CD14-positive monocyte (primary cell): ENCODE measurements at places on chromosomes 11 and 22.

DNA sequence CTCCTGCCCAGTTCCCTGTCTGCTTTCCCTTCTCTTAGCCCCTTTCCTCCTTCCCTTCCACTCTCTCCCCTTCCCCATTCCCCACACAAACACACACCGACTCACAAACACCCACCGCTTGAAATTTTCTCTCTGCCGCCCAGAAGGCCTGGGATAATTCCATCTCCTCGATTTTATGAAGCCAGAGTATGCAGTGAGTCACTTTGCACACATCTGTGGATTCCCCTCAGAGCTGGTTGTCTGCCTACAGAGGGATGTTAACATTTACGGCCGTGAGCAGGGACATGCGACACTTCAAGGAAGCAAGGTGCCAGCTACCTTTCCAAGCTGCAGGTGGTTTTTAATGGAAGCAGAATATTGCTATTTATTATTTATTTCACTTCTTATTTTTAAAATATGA lies 332.0 kb downstream of the TENM4 start:
- H3K27me3 ChIP-seq = no peaks in the 10 kb centered on the region
- H3K27ac ChIP-seq = no peak overlapping the region
- H3K36me3 ChIP-seq = no peaks in the 10 kb centered on the region
- no peak for DNase-seq
- no peak overlapping the region for H3K4me3 ChIP-seq

- DNase-seq = peak; percentile 25
- H3K27ac ChIP-seq = no peak overlapping the region
- no peak overlapping the region for H3K4me3 ChIP-seq
- no peaks in the 10 kb centered on the region for H3K36me3 ChIP-seq
- H3K27me3 ChIP-seq = peaks cover 13% of the 10 kb centered on the region
- H3K4me1 ChIP-seq = peaks cover 42% of the 10 kb centered on the region
Observed at GRCh38 chr11:118147502-118147901, 5.1 kb downstream of the SCN4B start.

- no peak overlapping the region for H3K4me3 ChIP-seq
- DNase-seq = no peak
- H3K4me1 ChIP-seq = no peaks in the 10 kb centered on the region
- no peaks in the 10 kb centered on the region for H3K27me3 ChIP-seq
Observed at GRCh38 chr11:117759305-117759704, 37.7 kb downstream of the DSCAML1 start.

DNA sequence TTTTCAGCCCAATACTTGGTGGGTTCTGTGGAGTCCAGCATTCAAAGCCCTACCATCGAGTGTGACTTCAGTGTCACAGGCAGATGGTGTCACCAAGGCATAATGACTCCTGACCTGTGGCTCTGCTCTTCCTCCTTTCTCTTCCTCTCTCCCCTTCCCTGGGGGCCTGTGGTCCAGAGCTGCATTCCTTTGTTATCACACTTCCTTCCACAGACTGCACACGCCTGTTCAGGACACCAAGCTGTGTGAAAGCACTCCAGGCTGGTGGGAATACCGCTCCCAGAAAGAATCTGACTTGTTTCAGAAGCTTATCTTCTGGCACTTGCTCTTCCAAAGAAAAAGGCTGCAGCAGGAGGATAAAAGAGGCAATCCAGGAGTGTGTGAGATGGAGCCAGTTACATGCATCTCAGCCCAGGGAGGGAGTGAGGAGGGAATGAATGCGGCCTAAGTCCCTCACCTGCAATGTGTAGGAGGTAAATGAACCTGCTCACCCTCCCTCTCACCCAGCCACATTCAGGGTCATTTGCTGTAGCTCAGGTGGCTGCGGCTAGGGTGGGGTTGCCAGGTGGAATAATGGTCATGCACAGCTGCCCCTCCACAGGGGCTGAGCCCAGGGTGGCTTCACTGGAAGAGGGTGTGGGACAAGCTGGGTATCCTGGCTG lies 79.3 kb downstream of the ADAMTS15 start:
- no peak overlapping the region for H3K4me3 ChIP-seq
- no peak overlapping the region for H3K27ac ChIP-seq
- no peaks in the 10 kb centered on the region for H3K27me3 ChIP-seq
- H3K36me3 ChIP-seq = no peaks in the 10 kb centered on the region

- no peak overlapping the region for H3K27ac ChIP-seq
- H3K36me3 ChIP-seq = no peaks in the 10 kb centered on the region
- no peak for DNase-seq
- H3K4me3 ChIP-seq = peak overlapping the region; percentile 45
Observed at GRCh38 chr11:19713196-19714021, 772 bp downstream of the NAV2 start.

- no peak for DNase-seq
- H3K27me3 ChIP-seq = no peaks in the 10 kb centered on the region
- H3K4me1 ChIP-seq = peaks cover 7% of the 10 kb centered on the region
- no peak overlapping the region for H3K4me3 ChIP-seq
- no peak overlapping the region for H3K27ac ChIP-seq
Observed at GRCh38 chr11:129691142-129691541, 124.5 kb upstream of the TMEM45B start.

DNA sequence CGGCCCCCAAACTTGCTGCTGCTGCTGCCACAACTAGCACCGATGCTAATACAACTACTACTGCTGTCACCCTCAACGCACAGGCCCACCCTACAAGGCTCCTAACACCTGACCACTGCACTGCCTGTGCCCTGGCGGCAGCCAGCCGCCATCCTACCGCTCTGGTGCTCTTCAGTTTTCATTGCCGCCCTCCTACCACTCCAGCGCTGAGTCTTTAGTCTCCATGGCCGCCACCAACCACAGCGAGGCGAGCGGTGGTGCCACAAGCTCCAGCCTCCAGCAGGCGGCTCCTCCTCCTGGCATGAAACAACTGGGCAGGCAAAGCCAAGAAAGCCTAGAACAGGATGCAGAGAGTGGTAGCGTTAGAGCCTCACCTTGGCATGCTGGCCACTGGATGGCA lies 5.0 kb upstream of the RFPL3 start:
- no peak overlapping the region for H3K27ac ChIP-seq
- no peak overlapping the region for H3K4me3 ChIP-seq
- H3K36me3 ChIP-seq = no peaks in the 10 kb centered on the region
- H3K27me3 ChIP-seq = no peaks in the 10 kb centered on the region
- H3K4me1 ChIP-seq = no peaks in the 10 kb centered on the region

DNA sequence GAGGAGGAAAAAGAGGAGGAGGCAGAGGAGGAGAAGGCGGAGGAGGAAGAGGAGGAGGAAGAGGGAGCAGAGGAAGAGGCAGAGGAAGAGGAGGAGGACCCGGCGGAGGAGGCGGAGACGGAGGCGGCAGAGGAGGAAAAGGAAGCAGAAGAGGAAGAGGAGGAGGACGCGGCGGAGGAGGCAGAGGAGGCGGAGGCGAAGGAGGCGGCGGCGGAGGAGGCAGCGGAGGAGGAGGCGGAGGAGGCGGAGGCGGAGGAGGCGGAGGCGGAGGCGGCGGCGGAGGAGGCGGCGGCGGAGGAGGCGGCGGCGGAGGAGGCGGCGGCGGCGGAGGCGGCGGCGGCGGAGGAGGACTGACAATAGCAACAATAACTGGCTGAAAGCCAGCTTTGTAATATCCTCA lies 616.6 kb downstream of the TBC1D22A start:
- H3K4me3 ChIP-seq = no peak overlapping the region
- no peak for DNase-seq
- no peaks in the 10 kb centered on the region for H3K27me3 ChIP-seq
- H3K36me3 ChIP-seq = no peaks in the 10 kb centered on the region
- no peaks in the 10 kb centered on the region for H3K4me1 ChIP-seq
